ENCODE measurements at places on chromosomes 13 and 19.
A peak's percentile ranks its signal among the peaks of the same experiment; 100 is the strongest.

- DNase-seq: no peak
Observed at GRCh38 chr19:43584484-43584883, 8.9 kb downstream of the PINLYP start.

GRCh38 chr19:51102991-51103390 lies 5.2 kb downstream of the CTU1 start:
- no peak for DNase-seq

GRCh38 chr13:25095851-25096453 lies at the start of gene PABPC3:
PABPC3 (plus strand) TSS chr13:25096136; CDS start chr13:25096199, 63 bp downstream.
- no peak for DNase-seq

DNA sequence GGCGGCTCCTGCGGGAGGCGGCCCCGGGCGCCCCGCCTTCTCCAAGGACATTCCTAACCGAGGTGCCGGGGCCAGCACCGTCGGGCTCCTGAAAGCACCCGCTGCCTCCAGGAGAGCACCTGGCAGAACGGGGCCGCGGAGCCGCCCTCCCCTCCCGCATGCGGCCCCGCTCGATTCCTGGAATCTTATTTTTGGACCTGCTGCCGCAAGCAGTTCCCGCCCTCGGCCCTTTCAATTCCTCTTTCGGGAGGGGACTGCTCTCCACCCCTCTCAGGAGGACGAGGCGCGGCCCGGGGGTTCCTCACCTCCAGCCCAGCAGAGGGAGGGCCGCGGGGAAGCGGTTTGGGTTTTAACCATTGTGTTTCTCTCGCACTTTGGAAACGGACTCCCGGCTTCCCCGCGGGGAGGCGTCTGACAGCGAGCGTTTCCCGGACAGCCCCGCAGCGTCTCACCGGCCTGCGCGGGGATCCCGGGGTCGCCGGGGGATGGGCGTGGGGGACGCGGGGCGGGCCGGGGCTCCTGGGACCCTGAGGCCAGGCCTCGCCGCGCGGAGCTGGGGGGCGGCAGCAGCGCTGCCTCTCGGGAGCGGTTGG lies 849 bp downstream of the GAS6 start:
- DNase-seq: no peak

- no peak for DNase-seq
Observed at GRCh38 chr19:18501832-18502231, 20.0 kb downstream of the ELL start.

GRCh38 chr19:36377541-36378178 lies 1.3 kb downstream of the ZFP14 start:
- no peak for DNase-seq

- no peak for DNase-seq
Observed at GRCh38 chr19:29010276-29010675, 202.7 kb downstream of the UQCRFS1 start.

- no peak for DNase-seq
Observed at GRCh38 chr19:11377756-11378155, 3.3 kb downstream of the SWSAP1 start.

- no peak for DNase-seq
Observed at GRCh38 chr13:33446821-33447725, 161.5 kb upstream of the STARD13 start.

DNA sequence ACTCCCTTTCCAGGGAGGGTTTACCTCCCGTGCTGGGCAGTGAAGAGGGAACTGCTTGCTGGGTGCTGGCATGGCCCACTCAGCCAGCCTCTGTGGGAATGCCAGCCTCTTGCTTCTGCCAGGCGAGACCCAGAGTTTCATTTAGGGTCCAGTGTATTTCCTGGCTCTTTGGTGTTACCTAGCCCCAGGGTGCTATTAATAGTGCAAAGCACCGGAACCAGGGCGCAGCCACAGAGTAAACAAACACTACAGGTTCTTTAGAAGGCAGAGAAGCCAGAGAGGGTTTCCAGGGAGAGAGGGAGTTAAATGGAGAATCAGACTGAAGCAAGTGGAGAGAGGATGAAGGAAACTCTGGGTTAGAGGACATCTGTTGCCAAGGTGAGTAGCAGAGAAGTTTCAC lies 74.9 kb upstream of the SPATA13 start:
- DNase-seq: no peak

DNA sequence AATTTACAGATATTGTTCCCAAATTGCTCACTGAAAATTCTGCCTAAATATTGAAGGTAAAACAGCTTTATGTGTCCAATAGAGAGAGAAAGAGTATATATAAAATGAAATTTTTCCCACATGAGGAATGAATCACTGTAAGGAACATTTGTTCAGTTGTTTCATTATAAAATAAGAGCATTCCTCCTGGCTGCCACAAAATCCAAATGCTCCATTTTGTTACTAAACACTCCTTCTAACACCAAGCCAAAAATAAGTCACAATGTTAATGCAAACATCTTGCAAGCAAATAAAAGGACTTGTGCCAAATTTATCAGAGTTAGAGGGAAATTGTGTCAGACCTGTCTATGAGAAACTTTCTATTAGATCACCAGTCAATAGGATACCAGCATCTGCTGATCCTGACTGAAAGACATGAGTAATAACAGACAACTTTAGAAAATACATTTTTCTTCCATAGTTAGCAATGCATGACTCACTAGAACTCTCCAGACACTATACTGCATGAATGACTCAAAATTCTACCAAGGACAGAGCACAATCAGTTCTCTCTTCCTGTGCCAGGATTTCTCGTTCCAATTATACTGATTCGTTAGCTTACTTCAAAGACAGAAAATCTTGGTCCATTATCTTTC lies 83.5 kb upstream of the FNDC3A start:
- no peak for DNase-seq

- DNase-seq: no peak
Observed at GRCh38 chr19:7469669-7470285, 19.1 kb downstream of the PEX11G start.

GRCh38 chr13:51541809-51542258 lies 42.4 kb upstream of the WDFY2 start:
- no peak for DNase-seq

- DNase-seq: no peak
Observed at GRCh38 chr19:46429999-46430398, 1.3 kb upstream of the PNMA8C start.

GRCh38 chr19:1069009-1069779 lies 2.2 kb downstream of the ARHGAP45 start:
- DNase-seq: peak; percentile 55

DNA sequence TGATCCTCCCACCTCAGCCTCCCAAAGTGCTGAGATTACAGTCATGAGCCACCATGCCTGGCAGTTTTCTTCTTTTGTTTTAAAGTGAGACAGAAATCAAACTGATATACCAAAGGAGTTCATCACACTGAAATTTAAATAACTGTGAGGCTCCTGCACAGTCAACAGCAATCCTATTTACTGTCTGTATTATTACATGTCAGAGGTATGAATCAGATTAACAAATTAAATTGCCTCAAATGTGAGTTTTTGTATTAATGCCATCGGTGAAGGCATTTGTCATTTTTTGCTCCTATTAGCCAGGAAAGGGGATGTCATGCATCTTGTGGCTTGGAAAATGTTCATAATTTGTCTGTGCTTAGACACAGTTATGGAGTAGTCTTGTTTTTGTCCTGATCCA lies 20.4 kb downstream of the DCT start:
- DNase-seq: no peak

- peak; percentile 56 for DNase-seq
Observed at GRCh38 chr19:34041925-34042521, 130.3 kb upstream of the LSM14A start.

DNA sequence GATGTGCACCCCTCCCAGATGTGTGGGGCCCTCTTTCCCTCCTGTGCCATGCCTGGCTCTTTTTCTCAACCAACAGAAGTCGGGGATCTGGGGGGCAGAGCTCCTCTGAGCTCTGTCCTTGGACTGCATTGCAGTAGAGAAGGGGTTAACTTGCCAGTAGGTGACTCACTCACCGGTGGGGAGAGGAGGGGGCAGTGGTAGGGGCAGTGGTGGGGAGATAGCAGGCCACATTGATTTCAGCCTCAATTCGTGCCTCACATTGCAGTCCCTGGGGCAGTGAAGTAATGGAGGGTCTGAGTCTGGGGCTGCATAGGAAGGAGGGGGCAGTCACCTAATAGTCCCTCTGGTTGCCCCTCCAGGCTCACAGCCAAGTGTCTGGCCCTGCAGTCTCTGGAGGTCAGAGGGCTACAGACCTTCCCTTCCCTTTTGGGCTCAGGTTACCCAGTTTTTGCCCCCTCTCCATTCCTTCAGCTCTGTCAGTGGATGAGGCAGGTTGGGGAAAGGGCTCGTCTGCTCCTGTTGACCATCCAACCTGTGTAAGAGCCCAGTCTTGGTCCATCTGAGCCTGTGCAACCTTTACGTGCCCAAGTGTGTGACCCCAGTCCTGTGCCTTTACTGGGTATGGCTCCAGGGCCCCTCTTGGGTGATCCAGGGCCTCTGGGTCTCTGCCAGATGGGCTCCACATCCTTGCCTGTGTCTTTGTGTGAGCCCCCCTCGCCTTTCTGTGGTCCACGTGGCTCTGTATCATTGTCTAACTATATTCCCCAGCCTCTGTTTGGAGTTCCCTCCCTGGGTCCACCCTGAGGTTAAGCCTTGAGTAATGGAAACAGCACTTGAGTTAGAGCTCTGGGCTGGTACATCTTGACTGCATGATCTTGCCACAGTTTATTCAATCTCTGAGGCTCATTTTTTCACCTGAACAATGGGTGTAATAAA lies 13.0 kb downstream of the CIC start:
- peak; percentile 6 for DNase-seq

GRCh38 chr13:31334547-31334946 lies 134.8 kb downstream of the B3GLCT start:
- DNase-seq: no peak

DNA sequence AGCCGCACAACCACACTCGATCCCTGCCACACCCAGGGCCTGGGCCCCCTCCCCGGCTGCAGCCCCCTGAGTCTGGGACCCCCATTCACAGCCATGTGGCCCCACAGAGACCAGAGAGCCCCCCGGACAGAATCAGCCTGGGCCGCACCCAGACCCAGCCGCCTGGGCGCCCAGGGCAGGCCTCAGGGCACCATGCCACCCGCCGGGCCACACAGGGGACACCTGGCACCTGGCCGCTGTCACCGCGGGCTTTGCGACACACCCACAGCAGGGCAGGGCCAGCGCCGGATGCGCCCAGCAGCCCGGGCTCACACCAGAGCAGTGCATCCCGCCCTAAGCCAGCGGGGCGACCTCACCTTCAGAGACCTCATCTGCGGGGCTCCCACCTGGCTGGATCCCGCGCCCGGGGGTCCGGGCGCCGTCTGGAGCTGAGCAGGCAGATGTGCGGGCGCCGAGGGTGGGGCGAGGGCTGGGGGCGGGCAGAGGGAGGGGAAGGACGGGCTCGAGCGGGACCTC lies 443 bp downstream of the TBXA2R start:
- DNase-seq: no peak

GRCh38 chr19:18672606-18673337 lies 10.7 kb upstream of the CRTC1 start:
- no peak for DNase-seq

DNA sequence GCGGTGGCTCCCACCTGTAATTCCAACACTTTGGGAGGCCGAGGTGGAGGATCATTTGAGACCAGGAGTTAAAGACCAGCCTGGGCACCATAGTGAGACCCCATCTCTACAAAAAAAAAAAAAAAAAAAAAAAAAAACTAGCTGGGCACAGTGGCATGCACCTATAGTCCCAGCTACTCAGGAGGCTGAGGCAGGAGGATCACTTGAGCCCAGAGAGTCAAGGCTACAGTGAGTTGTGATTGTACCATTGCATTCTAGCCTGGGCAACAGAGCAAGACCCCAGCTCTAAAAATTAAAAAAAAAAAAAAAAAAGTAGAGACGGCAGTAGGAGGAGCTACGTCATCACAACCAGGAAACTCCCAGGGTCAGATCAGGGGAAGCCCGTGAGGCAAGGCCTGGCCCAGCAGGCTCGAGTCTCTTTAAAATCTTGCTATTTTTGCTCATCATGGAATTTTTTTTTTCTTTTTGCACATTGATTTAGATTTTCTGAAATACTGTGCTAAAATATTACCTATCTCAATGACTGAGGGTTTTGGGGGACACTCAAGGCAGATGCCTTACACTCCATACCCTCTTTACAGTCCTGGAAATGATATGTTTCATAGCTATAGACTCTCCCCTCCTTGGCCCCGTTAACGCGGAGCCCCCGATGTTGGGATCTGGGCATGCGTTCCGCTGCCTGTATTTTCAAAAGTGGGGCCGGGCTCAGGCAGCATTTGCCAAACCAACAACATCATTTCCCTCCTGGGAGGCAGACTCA lies 44.4 kb upstream of the USE1 start:
- DNase-seq: no peak

DNA sequence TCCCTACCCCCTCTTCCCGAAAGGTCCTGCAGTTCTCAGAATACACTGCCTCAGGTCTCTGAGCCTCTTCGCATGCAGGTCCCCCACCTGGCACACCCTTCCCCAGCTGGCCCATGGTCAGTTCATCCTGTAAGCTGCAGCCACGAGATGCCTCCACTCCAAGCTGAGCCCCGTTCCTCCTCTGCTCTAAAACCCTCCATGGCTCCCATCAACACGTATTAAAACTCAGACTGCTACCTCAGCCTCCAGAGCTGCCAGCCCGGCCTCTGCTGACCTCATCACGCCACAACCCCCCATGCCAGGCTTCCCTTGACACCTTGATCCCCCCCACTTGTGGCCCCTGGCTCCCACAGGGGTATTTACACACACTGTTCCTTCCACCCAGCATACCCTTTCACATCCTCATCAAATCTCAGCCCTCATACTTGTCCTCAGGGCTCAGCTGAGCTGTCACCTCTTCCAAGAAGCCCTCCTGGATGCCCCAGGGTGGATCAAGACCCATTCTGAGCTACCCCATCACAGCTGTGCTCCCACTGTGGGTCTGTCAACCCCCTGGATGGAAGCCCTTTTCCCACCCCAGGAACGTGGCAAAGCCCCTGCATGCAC lies 48.9 kb downstream of the PTPRS start:
- no peak for DNase-seq

GRCh38 chr13:25065974-25066770 lies 29.8 kb upstream of the PABPC3 start:
- DNase-seq: no peak

DNA sequence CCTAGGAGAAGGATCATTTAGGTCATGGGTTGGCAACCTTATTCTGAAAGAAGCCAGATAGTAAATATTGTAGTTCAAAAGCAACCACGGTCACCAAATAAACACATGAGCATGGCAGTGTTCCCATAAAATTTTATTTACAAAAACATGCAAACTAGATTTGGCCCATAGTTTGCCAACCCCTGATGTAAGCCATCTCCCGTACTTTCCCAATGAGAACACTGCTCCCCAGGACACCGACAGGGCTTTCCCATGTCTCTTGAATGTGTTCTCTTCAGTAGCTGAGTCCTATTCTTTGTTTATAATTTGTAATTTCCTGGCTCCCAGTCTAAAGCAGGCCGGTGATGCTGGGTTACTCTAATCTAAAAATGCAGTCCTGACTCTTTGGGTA lies 239.6 kb downstream of the LHFPL6 start:
- no peak for DNase-seq

GRCh38 chr13:37918751-37919150 lies 49.2 kb upstream of the TRPC4 start:
- DNase-seq: no peak

- peak; percentile 28 for DNase-seq
Observed at GRCh38 chr19:49422407-49423070, 702 bp downstream of the PTH2 start.

- DNase-seq: no peak
Observed at GRCh38 chr19:52936151-52936953, 13.1 kb upstream of the ZNF888 start.

Measured in stimulated activated naive CD4-positive, alpha-beta T cell treated with Interleukin-2 at 50 U/mL for 16 hours (primary cell).